Activated T-cell treated with anti-CD3 and anti-CD28 coated beads for 1 hour (primary cell): ENCODE measurements at places on chromosomes 6 and 20.

GRCh38 chr6:149266659-149267058 is 50.9 kb upstream of the TAB2 start:
- no peak for DNase-seq

DNA sequence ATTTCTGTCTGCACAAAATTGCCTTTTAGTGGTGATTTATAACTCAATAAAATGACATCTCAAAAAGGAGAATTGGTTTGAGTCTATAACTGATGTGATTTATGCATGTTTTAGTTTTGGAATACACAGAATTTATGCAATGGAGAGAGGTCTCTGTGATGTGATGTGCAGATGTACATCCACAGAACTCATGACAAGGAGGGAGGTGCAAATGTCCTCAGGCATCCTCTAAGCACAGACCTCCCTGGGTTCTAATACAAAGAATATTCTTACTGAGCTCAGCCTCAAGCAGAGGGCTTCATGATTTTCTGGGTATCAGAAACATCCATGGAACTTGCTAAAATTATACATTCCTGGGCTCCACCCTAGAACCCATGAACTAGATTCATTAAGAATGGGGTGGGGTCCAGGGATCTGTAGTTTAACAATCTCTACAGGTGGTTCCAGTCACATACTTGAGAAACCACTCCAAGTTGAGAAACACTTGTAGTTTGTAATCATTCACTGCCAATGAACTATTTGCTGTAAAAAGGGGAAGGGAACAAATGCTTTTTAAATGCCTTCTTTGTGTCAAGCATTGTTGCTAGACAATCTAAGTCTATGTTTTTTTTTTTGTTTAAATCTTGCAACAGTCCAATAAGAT is 60.2 kb upstream of the NEDD9 start:
- DNase-seq, result no peak

- no peak for DNase-seq
Measured at GRCh38 chr6:79810185-79810705, 137.1 kb downstream of the ELOVL4 start.

DNA sequence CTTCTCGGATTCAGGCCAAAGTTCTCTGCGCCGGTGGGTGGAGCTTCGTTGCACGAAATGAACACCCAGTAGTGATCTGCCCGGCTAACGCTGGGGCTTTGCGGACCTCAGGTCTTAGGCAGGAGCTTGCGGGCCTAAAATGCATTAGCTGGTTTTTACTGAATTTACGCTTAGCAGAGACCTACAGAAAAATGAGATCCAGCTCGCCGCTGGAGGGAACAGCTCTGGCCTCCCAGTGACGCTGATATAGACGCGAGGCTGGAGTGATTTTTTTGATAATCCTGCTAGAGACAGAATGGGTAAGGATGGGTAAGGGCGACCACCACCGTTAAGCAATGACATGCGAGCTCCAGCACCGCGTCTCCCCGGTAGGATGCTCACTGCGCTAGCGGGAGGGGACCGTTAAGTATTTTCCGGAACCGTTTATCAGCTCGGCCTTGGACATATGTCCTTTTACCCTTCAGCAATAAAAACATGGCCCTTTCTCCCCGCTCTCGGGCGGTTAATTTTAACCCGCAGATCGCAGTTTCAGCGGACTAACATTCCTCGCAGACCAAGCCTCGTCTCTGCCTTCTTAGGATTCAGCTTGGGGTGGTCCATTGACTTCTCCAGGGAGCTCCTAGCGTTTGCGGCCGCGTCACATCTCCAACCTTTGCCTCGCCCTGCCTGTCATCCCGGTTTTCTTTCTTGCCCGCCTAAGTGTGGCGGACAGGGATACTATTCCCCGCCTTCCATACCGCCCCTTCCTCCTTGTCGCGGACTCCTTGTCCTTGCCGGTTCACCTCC is 109.3 kb downstream of the GPX5 start:
- DNase-seq, result no peak

DNA sequence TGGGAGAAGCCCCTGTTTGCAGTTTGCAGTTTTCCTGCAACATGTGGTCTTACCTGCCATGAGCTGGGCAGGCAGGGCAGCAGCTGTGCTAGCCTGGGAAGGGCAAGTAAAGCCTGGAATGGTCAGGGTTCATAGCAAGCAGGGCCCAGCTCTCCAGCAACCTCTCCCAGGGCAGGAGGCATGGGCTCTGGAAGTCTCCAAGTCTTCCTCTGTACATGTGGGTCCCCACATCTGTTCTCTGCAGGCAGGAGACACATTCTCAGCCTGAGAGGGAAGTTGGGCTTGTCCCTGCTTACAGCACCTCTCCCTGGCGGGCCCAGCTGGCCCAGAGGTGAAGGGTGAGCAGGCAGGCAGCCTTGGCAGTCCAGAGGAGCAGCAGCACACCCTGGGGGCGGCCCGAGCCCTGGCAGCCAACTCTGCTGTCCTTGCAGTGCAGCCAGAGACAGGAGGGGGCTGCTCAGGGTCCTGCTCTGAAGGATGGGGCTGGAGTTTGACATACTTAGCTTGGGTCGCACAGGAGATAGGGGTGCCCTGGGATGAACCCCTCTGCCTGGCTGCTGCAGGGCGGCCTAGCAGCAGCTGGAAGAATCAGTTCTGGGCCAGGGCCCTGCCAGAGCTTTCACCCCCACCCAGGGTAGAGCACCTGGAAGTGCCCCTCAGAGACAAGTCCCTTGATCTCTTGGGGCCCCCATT is 176.0 kb downstream of the MRPL14 start:
- no peak for DNase-seq

DNA sequence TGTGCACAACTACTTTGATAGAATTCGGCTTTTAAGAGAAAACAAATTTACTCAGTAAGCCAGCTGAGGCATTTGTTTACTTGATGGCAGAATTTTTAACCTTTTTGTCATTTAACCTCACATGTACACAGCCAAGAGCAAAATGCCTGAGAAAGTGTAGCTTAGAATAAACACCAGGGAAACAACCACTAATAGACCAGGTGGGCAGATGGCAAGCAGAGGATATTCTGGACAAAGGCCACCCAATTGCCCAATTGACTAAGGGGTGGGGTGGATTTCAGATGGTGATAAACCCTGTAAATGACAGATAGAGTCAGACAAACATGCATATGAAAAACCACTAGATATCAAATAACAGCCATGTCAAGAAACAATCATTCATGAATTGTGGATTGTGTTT is 190.7 kb upstream of the FBXL4 start:
- no peak for DNase-seq

DNA sequence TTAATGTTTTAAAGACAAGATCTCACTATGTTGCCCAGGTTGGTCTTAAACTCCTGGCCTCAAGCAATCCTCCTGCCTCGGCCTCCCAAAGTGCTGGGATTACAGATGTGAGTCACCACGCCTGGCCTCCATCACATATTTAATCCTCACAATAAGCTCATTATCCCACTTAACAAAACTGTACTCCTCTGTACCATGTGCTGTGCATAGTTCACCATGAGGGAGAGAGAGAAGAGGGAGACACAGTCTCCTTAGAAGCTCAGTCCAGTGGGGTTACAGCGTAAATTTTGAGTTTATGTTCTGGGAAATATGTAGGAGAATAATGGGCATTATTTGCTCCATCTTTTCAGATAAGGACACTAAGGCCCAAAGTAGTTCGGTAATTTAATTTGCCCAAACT is 7.9 kb upstream of the CPNE5 start:
- DNase-seq, result no peak

DNA sequence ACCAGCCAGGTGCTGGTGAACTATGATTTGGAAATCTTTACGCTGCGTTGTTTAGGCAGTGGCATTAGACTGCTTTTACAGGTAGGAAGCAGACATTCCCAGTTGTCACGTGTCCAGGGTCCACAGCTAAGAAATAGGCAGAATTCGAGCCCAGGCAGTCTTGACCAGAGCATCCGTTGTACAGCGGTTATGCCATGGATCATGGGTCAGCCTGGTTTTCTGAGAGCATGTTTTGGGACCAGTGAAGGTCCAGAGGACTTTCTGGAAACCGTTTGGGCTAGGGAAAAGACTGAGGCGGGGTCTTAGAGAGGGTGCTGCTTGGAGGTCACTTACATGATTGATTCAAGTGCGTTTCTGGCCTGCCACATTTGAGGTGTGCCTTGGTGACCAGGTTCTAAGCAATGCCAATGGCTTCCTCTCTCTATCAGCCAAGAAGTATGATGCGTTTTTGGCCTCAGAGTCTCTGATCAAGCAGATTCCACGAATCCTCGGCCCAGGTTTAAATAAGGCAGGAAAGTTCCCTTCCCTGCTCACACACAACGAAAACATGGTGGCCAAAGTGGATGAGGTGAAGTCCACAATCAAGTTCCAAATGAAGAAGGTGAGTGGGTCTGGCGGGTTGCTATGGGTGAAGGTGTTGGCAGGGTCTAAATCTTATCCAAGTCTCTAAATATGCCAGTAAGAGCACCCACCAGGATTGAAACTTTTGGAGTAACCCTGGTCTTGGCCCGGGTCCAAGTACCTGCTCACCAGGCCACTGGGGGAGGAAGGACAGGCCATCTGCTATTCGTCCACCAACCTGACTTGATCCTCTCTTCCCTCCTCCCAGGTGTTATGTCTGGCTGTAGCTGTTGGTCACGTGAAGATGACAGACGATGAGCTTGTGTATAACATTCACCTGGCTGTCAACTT is 1.8 kb downstream of the RPL10A start:
- no peak for DNase-seq

DNA sequence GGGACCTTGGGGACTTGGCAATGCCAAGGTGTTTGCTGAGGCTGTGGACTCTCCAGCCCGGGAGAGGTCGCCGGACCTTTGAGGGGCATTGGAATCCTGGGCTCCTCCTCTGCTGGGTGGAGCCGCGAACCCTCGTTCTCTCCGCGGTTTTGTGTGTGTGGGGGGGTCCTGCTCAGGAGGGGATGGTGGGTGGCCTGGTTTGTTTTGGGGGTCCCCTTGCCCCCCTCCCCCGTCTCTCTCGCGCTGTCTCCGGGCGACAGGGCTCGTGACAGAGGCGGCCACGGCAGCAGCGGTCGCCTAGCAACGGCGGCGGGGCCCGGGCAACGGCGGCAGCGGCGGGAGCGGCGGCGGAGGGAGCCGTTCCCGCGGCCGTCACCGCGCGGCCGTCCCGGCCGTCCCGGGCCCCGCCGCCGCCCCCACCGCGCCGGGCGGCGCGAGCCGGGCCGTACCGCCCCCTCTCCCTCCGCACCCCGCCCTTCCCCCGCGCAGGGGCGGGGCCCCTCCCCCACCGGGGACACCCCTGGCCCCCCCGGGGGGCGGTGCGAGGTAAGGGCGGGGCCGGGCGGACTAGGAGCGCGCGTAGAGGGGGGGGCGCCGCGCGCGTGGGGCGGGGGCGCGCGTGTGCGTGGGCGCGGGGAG is 7.8 kb downstream of the SYNGAP1 start:
- DNase-seq, result peak; percentile 45

GRCh38 chr20:64057628-64058498 is 5.1 kb upstream of the TCEA2 start:
- DNase-seq, result peak; percentile 79

DNA sequence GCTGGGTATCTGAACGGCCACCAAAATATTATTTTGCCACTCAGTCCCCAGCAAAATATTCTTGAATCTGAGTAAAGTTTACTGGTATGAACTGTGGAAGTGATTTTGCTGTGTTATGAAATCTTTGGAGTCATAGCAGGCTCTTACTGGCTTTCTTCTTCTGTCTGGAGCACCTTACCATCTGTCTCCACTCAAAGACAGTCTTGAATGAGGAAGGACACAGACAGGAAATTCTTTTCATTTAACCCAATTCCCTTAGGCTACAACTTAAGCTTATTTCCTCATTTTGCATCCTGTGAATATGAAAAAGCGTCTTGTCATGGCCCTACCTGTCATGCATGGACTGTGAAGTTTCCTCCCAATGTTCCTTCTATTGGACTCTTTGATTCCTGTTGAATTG is 24.7 kb downstream of the FNDC1 start:
- DNase-seq, result no peak

GRCh38 chr6:44229376-44230033 is 6.1 kb downstream of the SLC29A1 start:
- DNase-seq, result no peak

DNA sequence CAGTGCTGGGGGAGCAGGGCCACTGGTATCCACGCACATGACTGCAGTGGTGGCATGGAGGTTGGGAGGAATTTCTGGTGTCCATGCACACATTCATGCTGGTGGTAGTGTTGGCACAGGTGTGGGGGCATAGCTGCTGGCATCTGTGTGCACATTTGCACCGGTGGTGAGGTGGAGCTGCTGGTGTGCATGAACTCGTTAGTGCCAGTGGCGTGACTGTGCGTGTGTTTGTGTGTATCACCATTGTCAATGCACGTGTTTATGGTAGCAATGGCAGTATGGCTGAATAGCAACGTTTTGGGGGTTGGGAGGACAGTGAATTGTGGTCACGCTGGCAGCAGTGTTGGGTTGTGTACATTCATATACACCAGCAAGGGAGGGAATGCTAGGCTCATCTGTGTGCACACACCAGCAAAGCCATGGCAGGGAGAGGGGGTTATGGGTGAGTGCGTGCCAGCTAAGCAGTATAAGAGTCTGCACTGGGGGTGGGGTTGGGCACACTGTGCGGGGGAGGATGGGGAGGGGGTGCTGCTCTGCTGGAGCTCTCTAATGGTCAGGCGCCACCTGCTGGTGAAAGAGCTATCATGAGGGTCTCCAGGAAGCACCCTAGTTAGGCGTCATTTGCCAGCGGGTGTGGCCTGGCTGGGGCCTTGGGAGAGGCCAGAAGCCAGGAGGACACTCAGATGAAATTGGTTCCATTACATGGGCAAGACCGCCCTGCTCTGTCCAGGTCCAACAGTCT is 626.1 kb upstream of the ID4 start:
- DNase-seq, result no peak

DNA sequence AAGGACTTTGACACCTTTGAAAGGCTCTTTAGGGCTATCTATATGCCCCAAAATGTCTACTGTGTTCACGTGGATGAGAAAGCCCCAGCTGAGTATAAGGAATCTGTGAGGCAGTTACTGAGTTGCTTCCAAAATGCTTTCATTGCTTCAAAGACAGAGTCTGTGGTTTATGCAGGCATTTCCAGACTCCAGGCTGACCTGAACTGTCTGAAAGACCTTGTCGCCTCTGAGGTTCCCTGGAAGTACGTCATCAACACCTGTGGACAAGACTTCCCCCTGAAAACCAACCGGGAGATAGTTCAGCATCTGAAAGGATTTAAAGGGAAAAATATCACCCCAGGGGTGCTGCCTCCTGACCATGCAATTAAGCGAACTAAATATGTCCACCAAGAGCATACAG is 65.2 kb downstream of the GCNT2 start:
- no peak for DNase-seq

- peak; percentile 59 for DNase-seq
Measured at GRCh38 chr6:30769088-30769852, 24.9 kb upstream of the IER3 start.

GRCh38 chr6:626236-626635 is 30.7 kb downstream of the HUS1B start:
- no peak for DNase-seq
